ENCODE measurements at places on chromosomes 7 and 10.

- no peak for DNase-seq
These were observed 29.4 kb upstream of the GATAD1 start for GRCh38 chr7:92417913-92418312.

- no peak for DNase-seq
These were observed 10.5 kb upstream of the ANKRD61 start for GRCh38 chr7:6020371-6021286.

- DNase-seq, result no peak
These were observed 93.9 kb downstream of the ATXN7L1 start for GRCh38 chr7:105782391-105783042.

DNA sequence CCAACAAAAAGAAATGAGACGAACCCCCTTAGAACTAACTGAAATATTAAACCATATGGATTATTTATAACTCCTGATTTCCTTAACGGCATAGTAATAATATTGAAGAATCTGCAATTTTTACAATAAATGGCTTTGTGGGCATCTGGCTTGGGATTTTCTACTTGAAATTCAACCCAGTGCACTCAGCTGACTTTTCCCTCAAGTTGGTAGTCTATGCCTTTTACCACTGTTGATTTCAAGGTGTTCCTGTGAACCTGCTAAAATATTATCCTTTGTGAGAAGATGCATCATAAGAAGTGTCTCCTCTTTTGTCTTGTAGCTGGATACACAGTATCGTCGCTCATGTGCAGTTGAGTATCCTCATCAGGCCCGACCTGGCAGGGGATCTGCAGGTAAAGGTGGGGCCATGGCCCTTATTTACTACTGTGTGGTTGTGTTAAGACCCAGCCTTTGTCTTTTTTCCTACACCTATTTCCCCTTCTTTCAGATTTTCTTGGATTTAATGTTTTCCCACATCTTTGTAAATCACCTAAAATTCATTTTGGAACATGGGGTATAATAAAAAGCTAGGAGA lies 8.0 kb downstream of the DNAJC9 start:
- DNase-seq, result no peak

DNA sequence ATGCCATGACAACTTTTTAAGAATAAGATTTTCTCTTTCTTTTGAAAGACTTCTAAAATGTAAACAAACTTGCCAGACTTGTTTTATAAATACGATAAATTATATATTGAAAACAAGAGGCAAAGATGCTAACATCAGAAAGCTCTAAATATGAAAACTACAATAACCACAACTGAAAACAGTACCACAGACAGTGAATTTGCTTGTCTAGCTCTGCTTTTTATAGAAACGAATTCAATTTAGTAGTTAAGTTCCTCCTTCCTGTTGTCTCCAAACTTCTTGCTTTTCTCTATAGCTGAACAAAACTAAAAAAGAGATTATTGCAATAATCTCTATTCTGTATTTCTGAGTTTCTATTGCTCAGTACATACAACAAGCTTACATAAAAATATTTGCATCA lies 147.4 kb downstream of the CALCR start:
- no peak for DNase-seq

- no peak for DNase-seq
These were observed 112.7 kb upstream of the BMPER start for GRCh38 chr7:33792547-33793105.

GRCh38 chr10:33314811-33315561 lies 19.5 kb downstream of the NRP1 start:
- DNase-seq, result no peak

GRCh38 chr7:36670585-36671431 lies 53.5 kb downstream of the AOAH start:
- DNase-seq, result peak; percentile 91

DNA sequence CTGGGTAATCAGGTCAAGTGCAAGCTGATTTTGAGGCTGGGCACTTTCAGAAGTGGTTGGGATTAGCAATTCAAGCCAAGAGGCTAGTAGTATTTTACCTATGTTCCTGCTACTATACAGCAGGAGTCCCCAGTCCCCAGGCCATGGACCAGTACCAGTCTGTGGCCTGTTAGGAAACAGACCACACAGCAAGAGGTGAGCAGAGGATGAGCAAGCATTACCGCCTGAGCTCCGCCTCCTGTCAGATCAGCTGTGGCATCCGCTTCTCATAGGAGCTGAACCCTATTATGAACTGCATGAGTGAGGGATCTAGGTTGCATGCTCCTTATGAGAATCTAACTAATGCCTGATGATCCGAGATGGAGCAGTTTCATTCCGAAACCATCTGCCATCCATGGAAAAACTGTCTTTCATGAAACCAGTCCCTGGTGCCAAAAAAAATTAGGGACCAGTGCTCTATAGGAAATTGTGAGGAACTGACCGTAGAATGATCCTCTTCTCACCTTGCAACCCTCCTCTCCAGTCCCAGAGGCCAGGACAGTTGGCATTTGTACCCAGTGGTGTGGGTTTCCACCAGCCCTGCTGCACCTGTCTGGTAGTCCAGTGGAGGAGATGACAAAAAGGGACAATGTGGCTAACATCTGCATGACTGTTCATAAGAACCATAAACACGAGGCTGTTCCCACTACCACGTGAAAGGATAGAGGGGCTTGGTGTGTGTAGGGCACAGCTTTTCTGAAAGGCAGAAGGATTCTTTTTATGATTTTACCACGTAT lies 172.5 kb downstream of the KIAA1217 start:
- no peak for DNase-seq

- peak; percentile 22 for DNase-seq
These were observed 39.2 kb upstream of the TES start for GRCh38 chr7:116171094-116171493.

- DNase-seq, result no peak
These were observed 415.1 kb downstream of the INHBA start for GRCh38 chr7:41287559-41288335.

DNA sequence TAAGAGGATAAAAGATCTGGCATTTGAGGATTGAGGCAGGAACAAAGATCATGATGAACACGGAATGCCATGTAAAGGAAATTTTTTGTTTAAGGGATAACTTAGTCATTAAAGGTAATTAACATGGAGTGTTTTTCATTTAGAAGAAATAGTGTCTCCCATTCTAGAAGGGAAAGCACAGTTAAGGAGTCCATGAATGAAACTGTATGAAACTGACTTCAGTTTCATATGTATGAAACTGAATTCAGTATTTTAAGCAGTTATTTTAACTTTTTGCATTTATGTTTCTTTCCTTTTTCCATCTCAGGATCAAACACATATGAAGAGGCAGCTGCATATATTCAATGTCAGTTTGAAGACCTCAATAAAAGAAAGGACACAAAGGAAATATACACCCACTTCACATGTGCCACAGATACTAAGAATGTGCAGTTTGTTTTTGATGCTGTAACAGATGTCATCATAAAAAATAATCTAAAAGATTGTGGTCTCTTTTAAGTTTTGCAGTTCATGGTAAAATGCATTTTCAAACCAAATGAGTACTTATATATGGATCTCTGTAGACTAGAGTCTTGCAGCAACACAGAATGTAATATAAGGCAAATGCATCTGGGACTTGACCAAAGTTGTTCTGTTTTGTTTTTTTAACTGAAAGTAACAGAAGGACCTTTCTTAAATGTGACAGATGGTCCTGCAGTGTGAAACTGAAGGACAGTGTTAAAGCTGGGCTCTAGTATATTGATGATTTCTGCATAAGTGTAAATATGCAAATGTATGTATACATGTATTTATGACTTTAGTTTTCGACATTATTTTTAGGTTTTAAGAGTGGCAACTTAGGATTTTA lies 82.6 kb downstream of the GNAI1 start:
- no peak for DNase-seq

GRCh38 chr10:51878695-51879094 lies 179.3 kb upstream of the CSTF2T start:
- DNase-seq, result no peak

- DNase-seq, result no peak
These were observed 760 bp upstream of the KCTD7 start for GRCh38 chr7:66627881-66628360.

DNA sequence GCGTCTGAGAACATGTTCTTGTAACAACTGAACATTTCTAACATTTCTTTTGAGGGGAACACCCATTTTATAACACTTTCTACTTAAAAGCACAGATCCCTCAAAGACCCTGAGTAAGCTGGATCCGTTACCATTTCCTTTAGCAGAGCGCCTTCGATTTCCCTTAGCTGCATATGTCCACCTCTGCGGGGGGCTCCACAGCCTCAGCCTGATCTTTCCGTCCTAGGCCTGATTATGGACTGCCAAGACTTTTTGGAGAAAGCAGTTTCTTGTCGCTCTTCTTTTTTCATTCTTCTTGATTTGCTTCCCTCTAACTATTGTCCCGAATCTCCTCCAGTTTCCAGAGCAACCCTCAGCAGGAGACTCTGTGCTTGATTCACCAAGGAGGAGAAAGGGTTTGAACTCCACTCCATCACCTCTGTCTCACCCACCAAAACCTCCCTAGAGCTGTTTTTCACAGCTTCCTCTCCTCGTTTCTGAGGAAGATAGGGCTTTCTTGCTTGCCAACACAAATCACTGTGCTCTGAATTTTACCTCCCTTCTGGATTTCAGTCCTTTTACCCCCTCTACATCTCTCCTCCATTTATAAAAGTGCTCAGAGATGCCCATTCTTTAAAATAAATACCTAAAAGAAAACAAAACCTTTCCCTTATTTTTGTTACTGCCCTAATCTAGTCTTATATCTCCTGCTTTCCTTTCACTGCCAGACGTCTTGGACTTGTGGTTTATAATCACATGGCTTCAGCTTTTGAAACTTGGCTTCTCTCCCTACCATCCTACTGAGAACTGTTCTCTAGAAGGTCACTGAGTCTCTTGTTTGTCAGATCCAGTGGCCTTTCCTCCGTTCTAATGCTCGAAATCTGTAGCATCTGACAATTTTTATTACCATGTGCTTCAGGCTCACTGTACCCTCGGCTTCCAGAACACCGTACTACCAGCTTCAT lies 30.5 kb upstream of the ZRANB1 start:
- peak; percentile 92 for DNase-seq

DNA sequence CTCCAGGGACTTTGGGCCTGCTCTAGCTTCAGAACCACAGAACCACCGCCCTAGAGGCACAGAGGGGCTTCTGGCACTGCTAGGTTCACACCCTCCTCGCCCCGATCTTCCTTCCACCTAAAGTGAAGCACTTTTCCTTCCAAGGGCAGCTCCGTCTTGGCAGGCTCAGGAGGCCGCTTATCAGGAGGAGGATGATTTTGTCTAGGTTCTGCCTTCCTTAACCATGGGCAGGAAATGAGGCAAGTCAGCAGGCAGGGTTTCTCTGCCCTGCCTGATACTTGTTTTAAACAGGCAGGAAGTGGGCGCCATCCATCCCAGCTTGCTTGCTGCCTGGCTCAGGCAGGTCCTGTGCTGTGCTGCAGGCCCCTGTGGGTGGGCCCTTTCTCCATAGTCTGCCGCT lies 8.3 kb upstream of the ATP6V0E2 start:
- DNase-seq, result peak; percentile 74

DNA sequence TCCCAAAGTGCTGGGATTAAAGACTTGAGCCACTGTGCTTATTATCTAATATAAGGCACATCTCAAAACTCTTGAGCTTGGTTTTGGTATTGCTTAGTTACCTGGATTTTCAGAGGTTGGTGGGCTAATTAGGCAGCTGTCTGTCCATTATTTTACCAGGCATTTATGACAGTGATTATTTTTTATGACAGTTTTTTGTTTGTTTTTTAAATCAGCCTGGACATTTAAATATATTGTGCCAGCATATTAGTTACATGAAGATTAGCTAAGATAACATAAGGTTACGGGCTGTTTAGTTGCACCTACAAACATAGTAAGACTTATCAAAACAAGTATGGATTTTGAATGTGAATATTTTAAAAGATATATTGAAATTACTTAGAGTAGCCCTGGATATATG lies 2.6 kb upstream of the ZRANB1 start:
- DNase-seq, result no peak

DNA sequence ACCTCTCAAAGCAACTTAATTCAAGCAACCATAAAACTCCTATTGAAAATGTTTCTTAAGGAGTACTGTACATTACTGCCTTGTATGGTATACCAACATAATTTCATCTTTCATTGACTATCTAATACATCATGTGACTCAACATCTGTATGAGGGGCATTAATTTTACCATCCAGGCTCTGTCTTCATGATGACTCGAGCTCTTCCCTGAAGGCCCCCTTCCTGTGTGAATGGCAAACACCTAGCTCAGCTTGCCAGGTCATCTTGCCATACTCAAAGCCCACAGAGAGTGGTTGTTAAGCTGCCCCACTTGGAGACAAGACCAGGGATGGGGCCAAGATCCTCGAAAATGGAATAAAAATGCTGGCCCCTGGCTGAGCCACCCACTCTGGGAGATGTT lies 82.4 kb downstream of the SGMS1 start:
- no peak for DNase-seq

- DNase-seq, result no peak
These were observed 187.4 kb upstream of the GALNT17 start for GRCh38 chr7:70944516-70944915.

GRCh38 chr10:33115738-33116719 lies 158.0 kb upstream of the ITGB1 start:
- peak; percentile 66 for DNase-seq

GRCh38 chr10:66748217-66748616 lies 177.6 kb upstream of the LRRTM3 start:
- DNase-seq, result no peak

- DNase-seq, result no peak
These were observed 82.3 kb upstream of the PPIF start for GRCh38 chr10:79264942-79265341.

GRCh38 chr7:134196439-134196838 lies 69.3 kb downstream of the LRGUK start:
- no peak for DNase-seq

DNA sequence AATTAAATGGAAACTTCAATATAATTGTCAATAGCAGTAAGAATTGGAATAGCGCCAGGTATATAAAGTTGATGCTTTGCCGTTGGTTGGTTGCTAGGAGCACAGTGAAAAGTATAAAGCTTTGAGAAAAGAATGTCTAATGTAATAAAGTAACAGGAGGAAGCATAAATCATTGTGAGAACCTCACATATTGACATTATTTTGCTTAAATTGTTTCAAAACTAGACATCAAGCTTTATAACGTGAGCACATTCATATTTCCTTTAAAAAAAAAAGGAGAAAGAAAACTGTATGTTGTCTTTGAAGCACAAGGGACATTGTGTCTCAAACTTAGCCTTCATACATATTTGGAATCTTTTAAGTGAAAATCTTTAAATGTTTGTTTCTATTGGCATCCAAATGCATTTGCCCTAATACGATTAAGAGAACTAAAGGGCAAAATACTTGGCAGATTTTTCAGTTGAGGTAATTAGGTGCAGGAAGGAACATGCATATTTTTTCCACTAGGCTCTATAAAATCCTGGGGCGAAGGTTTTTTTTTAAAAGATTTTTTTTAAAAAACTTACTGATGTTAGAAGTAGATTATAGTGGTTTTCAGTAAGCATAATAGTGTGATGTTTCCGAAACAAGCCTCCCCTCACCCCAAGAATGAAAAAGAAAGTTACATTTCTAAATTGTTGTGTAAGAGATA lies 92.4 kb downstream of the ARID5B start:
- DNase-seq, result no peak

- DNase-seq, result peak; percentile 73
These were observed 38.7 kb downstream of the KCNH2 start for GRCh38 chr7:150939466-150939865.

GRCh38 chr7:112168915-112169314 lies 37.3 kb downstream of the DOCK4 start:
- DNase-seq, result no peak

- DNase-seq, result no peak
These were observed 422.0 kb downstream of the PLXNA4 start for GRCh38 chr7:132154248-132154647.

GRCh38 chr10:14926722-14927416 lies 27.0 kb downstream of the DCLRE1C start:
- DNase-seq, result no peak

GRCh38 chr10:128035557-128035973 lies 90.7 kb downstream of the MKI67 start:
- DNase-seq, result peak; percentile 62
